Epithelial cell of prostate (primary cell): ENCODE measurements at places on chromosomes 7 and 10.

DNA sequence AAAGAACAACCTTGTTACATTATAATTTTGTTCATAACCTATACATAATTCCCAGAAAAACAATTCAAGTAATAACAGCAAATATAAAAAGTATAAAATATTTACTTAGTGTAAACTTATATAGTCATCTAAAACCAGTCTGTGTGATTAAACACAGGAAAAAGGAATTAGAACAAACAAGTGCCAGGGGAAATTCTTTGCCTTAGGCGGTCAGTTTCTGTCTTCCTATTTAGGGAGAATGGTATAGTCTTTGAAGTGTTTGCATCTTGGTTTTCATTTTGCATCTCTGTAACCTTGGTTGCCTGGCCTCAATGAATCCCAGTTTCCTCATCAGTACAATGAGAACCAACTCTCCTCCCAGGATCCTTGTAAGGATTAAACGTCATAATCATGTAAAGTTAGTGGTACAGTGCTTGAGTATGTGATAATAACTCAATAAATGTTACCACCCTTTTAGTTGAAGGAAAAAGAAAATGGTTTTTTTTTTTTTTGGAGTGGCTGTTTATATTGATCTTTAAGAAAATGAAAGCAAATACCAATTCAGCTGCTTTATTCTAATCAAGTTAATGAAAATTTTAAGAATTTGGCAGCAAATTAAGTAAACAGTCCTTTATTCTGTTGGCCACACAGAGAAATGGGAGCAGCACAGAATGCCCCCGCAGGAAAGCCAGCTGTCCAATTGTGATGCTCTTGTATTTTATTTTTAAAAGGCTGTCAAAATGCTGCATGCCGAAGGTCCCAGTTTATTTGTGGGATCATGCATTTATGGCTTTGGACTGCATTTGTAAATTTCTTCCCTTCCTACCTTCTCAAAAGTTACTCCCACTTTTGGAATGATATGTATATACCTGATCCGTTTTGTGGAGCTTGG, 61.8 kb downstream of the SHH start:
- no peak for DNase-seq

GRCh38 chr7:134710854-134711624, 64.4 kb downstream of the BPGM start:
- no peak for DNase-seq

GRCh38 chr7:130266258-130266960, at the start of gene CPA2:
CPA2 (plus strand) TSS chr7:130266863; CDS start chr7:130266882, 19 bp downstream.
- no peak for DNase-seq

- DNase-seq = no peak
Measured at GRCh38 chr7:103795787-103796186, 193.7 kb downstream of the RELN start.

DNA sequence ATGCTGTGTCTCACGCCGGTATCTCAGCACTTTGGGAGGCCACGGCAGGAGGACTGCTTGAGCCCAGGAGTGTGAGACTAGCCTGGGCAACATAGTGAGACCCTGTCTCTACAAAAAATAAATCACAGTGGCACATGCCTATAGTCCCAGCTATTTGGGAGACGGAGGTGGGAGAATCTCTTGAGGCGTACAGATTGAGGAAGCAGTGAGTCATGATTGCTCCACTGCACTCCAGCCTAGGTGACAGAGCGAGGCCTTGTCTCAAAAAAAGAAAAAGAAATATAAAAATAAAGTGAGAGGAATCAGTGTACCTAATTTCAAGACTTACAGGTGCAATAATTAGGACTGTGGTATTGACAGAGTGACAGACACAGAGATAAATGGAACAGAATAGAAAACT, 23.9 kb downstream of the SLC25A40 start:
- no peak for DNase-seq

DNA sequence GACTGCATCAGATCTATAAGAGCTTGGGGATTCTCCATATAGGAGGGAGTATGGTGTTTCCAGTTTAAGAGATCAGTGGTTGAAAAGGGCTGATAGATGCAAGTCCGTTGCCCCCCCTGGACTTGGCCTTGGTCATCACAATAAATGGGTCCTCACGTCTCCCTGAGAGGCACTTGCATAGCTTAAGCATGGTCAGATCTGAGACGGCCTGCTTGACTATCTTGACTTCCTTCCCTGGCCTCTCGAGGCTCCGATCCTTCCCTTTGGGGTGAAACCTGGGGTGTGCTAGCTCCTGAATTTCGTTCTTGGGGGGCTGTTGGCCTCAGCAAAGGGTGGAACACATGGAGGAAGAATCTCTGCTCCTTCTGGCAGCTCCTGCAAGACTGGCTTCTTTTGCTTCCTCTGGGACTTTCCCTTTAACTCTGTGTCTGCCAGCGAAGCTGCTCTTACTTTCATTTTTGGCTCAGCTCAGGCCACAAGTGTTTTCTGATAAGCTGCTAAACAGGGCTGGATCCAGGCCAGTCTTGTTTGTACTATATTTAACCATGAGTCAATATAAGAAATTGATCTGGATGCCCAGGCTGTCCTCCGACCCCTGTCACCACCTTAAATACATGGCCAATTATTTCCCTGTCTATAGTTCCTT, 11.2 kb upstream of the ZNF485 start:
- DNase-seq = no peak

DNA sequence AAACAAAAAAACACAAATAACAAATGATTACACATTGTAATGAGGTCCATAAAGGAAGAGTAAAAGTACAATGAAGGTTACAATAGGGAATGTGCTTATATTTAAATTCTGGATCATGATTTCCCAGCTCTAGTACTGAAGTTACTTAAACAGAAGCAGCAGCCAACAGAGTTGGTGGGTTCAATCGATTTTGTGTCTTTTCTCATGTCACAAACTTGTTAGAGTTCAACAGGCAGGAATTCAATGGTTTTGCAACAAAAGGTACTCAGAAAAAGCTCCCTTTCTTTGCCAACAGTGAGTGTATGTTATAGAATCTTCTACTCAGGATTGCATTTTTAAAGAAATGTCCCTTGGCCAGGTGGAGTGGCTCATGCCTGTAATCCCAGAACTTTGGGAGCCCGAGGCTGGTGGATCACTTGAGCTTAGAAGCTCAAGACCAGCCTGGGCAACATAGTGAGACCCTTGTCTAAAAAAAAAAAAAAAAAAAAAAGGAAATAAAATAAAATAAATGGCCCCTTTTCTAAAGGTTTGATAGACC, 29.6 kb upstream of the IL6 start:
- DNase-seq = no peak

- DNase-seq = no peak
Measured at GRCh38 chr10:24136070-24136469, 72.9 kb upstream of the KIAA1217 start.

- no peak for DNase-seq
Measured at GRCh38 chr7:158530800-158531609, 56.6 kb downstream of the PTPRN2 start.

DNA sequence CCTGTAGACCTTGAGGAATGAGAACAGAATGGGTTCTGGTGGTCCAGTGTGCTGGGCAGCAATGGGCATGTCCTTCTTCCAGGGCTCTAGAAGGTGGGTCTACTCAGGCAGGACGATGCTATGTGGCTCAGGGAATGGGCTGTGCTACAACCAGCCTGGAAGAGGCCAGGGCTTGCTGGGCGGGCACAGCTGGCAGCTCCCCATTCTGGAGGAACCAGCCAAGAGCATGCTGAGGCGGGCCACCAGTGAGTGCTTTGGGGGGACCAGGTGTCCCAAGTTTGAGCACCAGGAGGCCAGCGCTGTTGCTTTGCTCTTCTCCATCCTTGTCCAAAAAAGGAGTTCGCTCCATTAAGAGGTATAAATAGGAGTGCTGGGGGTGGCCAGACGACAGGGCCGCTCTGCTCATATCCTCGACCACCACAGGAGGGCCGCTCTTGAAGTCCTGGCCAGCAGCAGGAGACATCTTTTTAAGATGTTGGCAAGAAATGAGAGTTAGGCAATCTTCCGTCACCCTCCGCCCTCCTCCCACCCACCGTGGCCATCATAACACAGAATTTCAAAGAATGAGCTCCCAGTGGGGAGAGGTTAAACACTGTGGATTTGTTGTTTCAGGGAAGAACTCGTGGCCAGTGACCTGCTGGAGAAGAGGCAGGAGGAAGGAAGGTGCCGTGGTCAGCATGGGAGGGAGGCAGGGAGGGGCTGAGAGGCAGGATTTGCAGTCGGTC, 141.3 kb downstream of the GRK5 start:
- no peak for DNase-seq

DNA sequence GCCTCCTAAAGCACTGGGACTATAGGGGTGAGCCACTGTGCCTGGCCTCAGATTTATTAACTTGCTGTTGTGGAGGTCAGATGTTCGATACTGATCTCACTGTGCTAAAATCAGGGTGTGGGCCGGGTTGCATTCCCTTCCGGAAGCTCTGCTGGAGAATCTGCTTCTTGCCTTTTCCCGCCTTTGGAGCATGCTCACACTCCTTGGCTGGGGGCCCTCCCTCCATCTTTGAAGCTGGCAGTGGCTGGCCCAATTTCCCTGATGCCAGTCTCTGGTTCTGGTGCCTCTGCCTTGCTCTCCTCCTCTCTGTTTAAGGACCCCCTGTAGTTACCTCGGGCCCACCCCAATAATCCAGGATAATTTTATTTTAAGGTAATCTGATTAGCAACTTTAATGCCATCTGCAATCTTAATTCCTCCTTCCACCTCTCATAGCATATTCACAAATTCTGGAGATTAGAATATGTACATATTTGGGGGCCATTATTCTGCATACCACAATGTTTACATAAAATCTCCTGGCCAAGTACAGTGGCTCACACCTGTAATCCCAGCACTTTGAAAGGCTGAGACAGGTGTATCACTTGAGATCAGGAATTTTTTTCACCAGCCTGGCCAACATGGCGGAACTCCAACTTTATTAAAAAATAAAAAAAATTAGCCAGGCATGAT, 7.9 kb upstream of the PITRM1 start:
- no peak for DNase-seq

GRCh38 chr7:146956853-146957252, 840.3 kb downstream of the CNTNAP2 start:
- no peak for DNase-seq

DNA sequence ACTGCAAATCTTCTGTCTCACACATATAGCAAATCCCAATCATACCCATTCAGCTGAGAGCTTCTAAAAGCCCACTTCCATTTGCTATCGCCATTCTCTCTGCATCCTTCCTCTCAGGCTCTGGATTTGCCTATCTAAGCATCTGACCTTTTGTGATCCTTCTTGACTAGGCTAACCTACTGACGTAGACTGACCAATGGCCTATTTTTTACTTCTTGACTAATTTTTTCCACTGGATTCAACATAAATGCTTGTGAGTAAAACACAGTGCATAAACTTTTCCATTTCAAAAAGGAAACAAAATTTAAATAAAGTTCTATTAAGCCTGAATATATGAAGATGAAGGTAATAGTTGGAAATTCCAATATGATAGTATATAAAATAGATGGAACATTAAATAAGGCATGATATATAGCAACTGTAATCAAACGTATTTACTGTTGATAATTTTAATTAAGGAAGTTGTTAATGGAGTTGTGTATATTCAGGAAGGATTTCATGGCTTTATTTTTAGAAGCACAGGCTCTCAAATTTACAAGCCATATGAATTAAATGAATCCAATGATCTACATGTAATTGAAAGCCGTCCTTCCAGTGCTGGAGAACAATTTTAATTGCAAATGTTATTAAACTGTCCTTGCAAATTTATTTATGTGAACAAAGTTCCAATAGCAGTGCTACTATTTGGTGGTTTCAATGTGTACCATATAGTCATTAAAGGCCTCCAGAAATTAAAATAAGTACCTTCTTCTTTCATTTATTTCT, 918.4 kb downstream of the SORCS3 start:
- no peak for DNase-seq

- no peak for DNase-seq
Measured at GRCh38 chr10:71039551-71039950, 151.2 kb upstream of the PCBD1 start.

DNA sequence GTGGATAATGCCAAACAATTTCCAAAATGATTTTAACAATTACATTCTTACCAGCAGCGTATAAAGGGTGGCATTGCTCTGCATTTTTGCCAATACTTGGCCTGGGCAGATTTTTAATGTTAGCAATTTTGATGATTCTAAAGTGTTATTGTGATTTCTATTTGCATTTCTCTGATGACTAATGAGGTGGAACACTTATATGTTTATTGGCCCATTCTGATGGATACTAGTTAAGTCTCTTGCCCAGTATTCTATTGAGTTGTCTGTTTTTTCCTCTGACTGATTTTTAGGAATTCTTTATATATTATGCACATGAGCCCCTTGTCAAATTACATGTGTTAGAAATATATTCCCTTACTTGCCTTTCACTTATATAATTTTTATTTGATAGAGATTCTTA, 86.8 kb downstream of the TMEM26 start:
- no peak for DNase-seq

- no peak for DNase-seq
Measured at GRCh38 chr7:113464096-113464855, 345.9 kb upstream of the SMIM30 start.

DNA sequence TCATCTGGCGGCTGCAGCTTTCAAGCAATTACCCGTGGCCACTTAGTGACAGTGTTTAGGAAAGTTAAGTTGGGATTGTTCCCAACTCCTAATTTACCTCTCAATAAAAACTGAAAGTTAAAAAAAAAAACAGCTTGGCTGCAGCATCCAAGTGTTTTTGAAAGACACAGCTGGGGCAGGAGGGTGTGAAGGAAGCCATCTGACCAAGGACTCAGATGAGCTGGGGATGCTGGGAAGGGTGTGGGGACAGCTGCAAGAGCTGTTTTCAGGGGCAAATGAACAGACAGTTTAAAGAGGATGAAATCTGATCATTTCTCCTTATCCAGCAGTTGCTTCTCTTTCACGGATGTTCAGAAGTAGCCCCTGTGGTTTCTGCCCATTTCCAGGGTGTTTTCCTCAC, 129.2 kb upstream of the CDCA7L start:
- DNase-seq = no peak

DNA sequence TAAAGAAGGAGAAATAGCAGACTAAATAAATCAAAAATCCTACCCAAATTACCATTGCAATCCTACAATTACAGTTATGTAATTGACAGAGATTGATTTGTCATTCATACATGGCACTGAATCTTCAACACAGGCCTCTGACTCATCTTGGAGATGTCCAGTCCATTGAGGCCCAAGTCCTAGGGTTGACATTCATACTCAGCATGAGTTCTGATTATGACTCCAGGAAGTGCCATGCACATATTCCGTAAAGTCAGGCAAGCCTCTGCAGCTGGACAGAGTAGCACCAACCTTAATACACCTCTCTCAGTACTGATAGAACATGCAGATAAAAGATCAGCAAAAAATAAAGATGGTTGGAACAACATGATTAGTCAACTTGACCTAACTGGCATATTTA, 353.7 kb upstream of the NFE2L3 start:
- DNase-seq = no peak

DNA sequence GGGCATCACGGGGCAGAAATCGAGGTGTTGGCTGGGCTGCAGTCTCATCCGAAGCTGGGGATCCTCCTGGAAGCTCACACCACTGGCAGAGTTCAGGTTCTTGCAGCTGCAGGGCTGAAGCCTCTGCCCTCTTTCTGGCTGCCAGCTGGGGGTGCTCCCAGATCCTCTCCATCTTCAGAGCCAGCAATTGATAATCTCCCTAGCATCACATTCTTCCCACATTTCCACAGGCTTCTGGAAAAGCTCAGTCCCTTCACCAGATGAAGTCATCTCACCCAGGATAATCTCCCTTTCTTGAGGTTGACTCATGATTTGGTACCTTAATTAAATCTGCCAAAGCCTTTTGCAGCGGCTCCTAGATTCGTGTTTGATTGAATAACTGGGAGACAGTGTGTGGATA, 55.2 kb downstream of the NRP1 start:
- no peak for DNase-seq

GRCh38 chr10:129927351-129928120, 36.5 kb downstream of the EBF3 start:
- DNase-seq = no peak
